ENCODE measurements at places on chromosomes 3 and 15. TPM values are rescaled to one million over a fixed set of nuclear protein-coding genes. Genes with fewer than 3 reads are reported as not detected.

DNA sequence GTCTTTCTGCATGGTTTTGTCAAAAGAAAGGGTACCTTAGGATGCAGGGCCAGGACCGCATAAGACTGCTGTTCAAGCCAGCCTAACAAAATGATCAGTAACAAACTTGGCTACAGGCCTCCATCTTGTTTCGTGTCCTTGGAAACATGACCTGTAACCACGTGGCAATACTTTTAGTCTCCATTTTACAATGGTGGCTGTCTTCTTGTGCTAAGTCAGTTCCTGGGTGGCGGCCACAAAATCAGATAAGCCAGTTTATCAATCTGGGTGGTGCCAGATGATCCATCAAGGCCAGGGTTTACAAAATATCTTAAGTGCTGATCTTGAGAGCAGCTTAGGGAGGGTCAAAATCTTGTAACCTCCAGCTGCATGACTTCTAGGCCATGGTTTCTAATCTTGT is 57.1 kb upstream of the GK5 start:
- no peak for DNase-seq

- DNase-seq, result peak; percentile 41
Measured at GRCh38 chr3:140736863-140737460, 59.1 kb downstream of the TRIM42 start.

DNA sequence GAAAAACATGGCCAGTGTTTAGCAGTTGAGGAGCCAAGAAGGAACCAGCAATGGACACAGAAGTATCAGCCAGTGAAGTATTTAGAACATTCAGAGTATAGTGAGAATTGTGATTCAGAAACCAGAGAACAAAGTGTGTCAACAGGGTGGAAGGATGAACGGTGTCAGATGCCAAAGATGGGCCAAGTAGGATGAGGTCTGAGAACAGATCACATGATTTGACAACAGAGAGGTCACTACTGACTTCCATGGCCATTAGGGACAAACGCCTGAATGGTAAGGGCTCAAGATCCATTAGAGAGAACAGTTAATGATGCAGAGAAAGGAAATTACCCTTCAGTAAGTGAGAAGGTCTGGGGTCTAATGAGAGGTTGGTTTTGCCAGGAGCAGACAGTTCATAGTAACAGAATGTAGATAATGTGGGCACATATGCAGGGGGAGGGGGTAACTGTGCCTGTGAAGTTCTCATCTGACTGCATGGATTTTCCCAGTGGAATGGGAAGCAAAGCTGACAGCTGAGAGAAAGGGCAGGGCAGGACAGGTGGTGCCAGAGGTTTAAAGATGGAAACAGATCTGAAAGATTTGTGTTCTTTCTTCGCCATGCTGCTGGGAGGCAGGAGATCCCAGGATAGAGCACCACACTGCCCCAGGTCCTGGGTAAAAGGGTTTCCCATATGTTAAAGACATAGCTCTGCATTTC is 4.8 kb upstream of the ACAD9 start:
- no peak for DNase-seq

GRCh38 chr3:36893137-36893557 is 51.7 kb downstream of the TRANK1 start:
- no peak for DNase-seq

- no peak for DNase-seq
Measured at GRCh38 chr15:62854420-62855084, 188.0 kb upstream of the TPM1 start.

GRCh38 chr3:95151590-95151989 is 1088.7 kb downstream of the NSUN3 start:
- no peak for DNase-seq

DNA sequence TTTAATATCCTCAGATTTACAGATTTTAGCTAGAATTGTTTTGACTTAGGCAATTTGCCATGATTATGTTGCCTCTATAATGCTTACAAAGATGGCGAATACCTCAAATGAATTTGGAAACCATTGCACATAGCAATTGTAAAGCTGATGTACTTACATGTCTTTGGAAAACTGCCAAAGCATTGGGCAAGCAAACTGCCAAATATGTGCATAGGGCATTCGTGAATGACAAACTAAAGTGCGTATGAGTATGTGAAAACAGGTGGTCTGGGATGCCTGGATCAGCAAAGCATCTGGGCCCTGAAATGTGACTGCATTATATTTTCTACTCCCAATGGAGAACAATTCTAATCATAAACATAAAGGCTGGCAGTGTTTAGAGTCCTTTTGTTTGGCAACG is 445.3 kb upstream of the ROBO1 start:
- DNase-seq, result no peak

GRCh38 chr15:74696398-74696729 is 540 bp upstream of the EDC3 start:
- no peak for DNase-seq

DNA sequence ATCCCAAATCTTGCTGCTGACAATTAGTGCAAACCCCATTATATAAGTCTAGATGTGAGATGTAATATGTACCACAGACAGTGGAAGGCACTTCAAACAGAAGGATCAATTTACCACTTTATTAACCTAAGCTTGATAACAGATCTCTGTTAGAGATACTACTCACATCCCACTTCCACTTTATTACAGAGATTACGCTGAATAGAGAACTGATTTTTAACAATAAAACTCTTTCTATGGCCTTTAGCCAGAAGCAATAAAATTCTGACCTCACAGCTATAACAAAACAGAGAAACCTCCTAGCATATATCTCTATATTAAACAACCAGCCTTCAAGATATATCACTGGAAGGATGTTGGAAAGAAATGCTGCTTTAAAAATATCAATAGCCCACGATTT is 517.7 kb downstream of the MAGI1 start:
- DNase-seq, result no peak

- DNase-seq, result no peak
Measured at GRCh38 chr3:105322570-105323273, 44.0 kb upstream of the ALCAM start.

DNA sequence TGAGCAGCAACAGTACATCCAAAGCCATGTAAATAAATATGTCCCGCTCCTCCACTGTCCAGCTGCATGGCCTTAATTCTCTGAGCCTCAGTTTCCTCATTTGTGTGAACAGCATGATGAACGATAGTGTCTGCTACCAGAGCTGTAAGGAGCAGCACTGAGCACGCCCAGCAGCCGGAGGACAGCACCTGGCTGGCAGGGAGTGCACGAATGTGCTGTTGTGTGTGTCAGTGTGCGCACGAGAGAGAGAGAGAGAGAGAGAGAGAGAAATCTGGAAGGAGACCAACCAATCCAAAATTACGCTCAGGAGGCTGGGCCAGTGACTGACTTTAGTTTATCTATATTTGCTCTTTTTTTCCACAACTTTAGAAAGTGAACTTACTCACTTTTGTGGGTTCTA is 26.6 kb upstream of the PLXNA1 start:
- DNase-seq, result no peak

- peak; percentile 45 for DNase-seq
Measured at GRCh38 chr3:140898340-140899180, 43.1 kb upstream of the SLC25A36 start.

DNA sequence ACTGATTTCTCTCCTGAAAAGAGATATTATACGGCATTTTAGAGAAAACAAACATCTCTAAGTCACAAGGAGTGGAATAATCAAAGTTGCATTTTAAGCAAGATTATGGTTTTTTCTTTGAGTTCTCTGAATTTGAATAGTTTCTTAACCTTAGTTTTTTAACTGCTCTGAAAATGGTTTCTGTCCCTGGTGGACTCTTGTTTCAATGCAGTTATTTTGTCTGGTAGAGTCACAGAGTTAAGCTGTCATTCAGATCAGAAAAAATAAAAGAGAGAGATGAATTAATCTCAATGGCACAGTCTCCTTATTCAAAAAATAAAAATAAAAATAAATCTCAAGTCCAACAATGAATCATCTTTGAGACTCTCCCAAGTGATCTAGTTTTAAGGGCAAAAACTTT is 19.0 kb downstream of the AGTR1 start:
- DNase-seq, result no peak

DNA sequence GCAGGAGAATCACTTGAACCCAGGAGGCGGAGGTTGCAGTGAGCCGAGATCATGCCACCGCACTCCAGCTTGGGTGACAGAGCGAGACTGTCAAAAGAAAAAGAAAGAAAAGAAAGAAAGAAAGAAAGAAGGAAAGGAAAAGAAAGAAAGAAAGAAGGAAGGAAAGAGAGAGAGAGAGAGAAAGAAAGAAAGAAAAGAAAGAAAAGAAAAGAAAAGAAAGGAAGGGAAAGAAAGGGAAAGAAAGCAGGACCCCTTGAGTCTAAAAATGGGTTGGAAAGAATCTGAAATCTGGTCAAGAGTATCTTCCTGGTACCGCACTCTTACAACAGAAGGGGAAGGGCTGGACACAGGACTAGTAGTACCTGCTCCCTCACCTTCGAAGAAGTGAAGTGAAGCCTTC is 19.6 kb downstream of the CRYGS start:
- DNase-seq, result no peak

GRCh38 chr3:149744151-149744550 is 8.1 kb downstream of the COMMD2 start:
- no peak for DNase-seq

- no peak for DNase-seq
Measured at GRCh38 chr3:68936856-68937255, 4.5 kb upstream of the TAFA4 start.

GRCh38 chr15:75069301-75069925 is 46.0 kb downstream of the PPCDC start:
- DNase-seq, result no peak

DNA sequence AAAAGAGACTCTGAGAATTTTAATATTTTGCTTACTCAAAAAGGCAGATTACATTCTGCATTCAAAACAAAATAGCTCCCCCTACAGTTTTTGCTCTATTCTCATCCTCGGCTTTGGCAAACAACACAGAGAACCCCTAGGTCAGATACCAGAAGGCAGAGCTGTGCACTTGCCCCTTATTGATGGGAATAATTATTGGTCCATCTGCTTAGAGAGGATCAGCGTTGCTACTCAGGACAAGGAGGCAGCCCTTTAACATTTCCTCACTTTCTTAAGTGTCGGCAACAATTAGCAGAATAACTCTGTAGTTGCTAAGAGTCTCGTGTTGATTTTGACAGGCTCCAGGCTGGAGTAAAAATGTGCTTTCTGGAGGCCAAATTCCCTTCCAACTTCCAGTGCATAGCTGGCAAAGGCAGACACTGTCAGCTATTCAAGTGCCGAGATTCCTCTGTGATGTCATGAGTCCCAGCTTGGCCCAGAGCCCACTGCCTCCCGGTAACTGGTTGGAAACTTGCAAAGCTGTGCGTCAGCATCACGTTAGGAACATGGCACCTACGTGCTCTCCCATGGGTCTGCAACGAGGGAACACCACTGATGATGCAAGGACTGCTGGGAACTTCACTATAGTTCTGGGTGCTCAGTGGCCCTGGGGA is 482.7 kb upstream of the ADAMTS9 start:
- DNase-seq, result peak; percentile 55

GRCh38 chr15:64096668-64097384 is 1.0 kb downstream of the SNX1 start:
- DNase-seq, result peak; percentile 29

- DNase-seq, result no peak
Measured at GRCh38 chr3:117566926-117567325, 857.3 kb downstream of the TUSC7 start.

DNA sequence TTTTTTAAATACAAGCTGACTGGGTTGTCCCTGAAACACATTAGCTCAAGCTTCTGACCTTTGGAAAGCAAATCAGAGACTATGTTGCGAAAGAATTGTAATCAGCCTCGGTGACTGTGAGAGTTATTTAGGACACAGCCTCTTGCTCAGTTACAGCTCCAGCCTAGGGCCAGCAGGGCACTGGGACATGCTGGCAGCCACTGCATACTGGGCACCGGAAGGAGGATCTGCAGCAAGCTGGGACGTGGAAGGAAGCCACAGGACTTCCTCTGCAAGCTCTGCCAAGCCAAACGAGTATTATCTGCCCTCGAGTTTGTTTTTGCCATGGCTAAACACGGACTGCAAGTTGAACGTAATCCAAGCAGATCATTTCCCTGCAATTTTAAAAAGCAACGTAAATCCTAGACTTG is 24.4 kb upstream of the COPG1 start:
- DNase-seq, result peak; percentile 88

- no peak for DNase-seq
Measured at GRCh38 chr15:51736069-51736468, 1.4 kb downstream of the LYSMD2 start.

DNA sequence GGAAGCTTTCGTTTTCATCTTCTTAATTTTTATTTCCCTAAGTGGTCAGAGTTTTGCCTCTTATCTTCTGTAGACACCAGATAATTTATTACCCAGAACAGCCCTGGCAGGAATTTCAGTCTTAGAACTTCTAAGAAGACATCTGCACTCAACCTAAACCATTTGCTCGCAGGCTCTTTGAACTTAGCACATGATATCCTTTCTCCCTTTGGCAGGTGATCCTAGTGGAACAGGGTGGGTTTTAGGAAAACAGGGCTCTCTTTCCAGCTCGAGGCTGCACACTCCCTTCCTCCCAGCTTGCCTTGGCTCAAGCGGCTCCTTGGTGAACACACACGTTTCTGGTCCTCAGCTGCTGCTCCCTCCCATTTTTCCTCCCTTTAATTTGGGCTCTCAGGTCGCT is 116.5 kb downstream of the THSD4 start:
- no peak for DNase-seq

The APH1B gene
- total RNA-seq, result 11.4 TPM

The CPEB1 gene
- 0.61 TPM for total RNA-seq

The NR2F2 gene
- 36.8 TPM for total RNA-seq

The TF gene
- 0.51 TPM for total RNA-seq

The LRRC2 gene
- 2.5 TPM for total RNA-seq

The TRIP4 gene
- total RNA-seq, result 28.2 TPM

The NOX5 gene
- 0.13 TPM for total RNA-seq

The GOLGA6B gene
- not detected for total RNA-seq

The ADGRG7 gene
- total RNA-seq, result 21.7 TPM

The SPINT1 gene
- 167 TPM for total RNA-seq
